ENCODE measurements at places on chromosomes 4 and X.

DNA sequence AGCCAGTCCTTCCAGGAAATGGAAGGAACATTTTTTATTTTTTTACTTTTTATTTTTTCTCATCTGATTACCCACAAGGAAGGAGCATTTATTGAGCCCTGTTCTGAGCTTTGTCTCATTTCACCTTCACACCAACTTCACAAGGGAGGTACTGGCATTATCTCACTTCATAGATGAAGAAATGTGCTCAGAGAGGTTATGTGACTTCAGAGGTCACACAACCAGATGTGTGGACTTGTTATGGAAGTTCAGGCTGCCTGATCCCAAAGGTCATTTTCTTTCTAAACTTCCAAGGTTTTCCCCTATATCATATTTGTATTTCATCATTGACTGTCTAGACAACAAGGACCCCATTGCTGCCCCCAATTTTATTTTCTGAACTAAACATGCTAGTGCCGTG lies 160.3 kb downstream of the DCLK2 start:
- no peak for DNase-seq

DNA sequence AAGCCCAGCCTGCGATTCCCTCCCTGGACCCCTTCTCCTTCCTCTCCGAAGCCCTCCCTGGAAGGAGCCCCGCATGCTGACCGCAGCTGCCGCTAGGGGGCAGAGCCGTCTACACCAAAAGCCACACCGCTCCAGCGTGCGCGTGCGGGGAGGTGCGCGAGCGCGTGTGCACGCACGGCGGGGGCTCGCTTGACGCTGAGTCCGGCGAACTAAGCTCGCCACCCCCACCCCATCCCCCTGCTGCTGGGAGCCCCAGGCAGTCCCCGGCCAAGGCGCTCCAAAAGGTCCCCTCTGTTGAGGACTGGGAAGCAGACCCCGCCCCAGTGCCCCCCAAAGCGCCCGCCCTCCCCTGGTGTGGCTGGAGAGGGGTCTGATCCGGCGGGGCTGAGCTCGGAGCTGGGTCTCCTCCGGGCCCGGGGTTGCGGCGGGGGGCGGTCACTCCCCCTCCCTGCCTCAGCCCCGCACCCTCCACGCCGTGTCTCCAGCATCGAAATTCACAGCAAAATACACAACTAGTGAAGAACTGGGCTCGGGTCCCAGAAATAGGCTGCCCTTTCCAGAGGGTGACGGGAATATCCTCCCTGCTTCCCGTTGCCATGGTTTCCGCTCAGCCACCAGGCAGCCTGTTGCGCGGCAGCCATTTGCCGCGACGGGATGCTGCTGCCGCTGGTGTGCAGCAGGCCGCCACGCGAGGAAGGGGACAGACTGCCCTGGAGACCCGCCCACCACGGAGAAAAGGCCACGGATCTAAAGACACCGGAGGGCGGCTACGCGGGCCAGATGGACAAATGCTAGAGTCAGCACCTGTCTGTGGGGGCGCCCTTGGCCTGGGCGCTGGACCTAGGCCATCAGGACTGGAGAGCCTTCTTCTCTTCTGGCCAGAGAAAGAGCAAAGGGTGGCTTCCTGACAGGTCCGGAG lies 11.2 kb upstream of the CCNQ start:
- DNase-seq, result peak; percentile 91

DNA sequence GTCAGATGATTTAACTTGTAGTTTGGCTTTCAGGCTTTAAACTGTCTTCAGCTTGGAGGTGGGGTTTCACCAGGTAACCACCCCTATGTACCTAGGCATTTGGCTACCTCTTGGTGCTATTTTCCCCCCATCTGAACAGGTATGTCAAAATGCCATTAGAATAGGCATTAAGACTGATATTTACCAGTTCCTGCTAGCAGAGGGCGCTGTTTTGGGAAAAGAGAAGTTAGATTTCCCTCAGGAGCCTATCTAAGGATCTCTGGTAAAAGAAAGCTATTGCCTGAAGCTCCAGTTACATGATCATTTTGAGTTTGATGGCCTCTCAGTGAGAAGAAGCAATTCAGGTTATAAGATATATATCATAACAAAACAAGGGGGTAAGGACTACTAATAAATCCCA lies 879.1 kb downstream of the SH3BGRL start:
- DNase-seq, result no peak

GRCh38 chrX:46446727-46447378 lies 98.4 kb downstream of the ZNF674 start:
- peak; percentile 91 for DNase-seq

- no peak for DNase-seq
Observed at GRCh38 chr4:45155081-45155777, 428.9 kb upstream of the GNPDA2 start.

DNA sequence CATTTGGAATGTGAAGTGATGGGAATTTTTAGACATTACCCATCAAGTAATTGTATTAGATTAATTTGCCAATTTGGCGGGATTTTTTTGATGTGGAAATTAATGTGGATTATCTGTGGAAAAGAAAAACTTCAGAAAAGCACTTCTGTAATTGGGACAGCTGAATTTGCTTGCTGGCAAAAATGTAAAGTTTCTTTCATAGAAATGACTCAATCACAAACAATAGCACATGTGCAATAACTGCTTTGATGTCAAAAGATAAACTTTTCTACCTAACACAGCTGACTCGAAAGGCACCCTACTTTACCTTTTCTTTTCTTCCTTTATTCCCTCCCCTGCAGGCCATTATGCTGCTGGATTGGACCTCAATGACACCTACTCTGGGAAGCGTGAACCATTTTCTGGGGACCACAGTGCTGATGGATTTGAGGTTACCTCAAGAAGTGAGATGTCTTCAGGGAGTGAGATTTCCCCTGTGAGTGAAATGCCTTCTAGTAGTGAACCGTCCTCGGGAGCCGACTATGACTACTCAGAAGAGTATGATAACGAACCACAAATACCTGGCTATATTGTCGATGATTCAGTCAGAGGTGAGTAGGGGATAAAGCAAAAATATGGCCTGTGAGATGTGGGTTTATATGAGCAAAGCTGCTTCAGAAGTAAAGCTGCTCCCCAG lies 1.4 kb downstream of the AREG start:
- DNase-seq, result no peak
